Hepatocyte (in vitro differentiated cells): ENCODE measurements at places on chromosomes 6 and 20. TPM values are rescaled to one million over a fixed set of nuclear protein-coding genes. Genes with fewer than 3 reads are reported as not detected.

- no peak for DNase-seq
Observed at GRCh38 chr6:44255871-44256774, 1.2 kb downstream of the SLC35B2 start.

DNA sequence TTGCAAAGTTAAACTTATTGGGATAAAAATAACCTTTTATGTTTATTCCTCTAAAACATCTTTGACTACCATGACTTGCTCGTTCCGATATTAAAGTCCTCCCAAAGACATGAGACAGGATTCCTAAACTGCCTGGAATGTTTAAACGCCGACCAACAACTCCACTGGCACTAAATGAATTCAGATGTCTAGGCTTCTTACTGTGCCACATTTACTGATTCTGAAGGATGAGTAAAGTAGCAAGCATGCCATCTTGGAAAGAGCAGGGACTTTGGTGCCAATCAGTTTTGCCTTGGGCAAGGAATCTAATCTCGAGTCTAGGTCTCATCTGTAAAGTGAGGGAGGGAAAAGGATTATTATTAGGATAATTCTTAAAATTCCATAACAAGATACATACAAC is 25.3 kb downstream of the MBOAT1 start:
- DNase-seq: no peak

The RBM24 gene
- polyA plus RNA-seq: 0.29 and 0.39 TPM in 2 replicates

DNA sequence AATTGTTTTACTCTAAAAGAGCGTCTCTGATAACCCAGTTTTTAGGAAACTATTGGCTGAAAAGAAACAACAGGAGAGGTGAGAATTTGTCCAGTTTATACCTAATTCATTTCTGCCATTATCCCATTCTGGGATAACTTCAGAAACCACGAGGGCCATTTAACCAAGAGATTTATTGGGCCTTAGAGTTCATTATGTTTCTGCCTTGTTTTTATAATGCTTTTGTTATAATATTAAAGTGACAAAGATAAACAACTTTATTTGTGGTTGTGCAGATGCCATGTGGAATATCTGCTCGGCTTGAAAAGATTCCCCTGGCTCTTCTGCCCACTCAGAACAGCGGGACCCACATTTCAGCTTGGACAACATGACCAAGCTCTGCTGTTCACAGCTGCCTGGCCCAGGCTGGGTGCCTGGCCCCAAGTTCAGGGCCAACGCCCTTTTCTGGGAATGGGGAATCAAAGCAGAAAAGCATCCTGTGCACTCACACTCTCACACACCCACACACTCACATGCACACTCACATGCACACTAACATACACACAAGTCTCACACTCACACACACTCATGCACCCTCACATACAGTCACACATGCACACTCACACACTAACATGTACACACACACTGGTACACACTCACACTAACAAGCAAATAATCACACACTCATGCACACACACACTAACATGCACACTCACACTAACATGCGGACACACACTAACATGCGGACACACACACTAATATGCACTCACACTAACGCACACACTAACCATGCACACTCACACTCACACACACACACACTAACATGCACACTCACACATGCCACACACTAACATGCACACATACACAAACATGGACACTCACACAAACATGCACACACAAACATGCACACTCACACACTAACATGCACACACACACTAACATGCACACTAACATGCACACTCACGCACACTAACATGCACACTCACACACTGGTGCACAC is 86.7 kb upstream of the NEDD9 start:
- DNase-seq: no peak

The SLC32A1 gene
- polyA plus RNA-seq: not detected in 2 replicates
